CD4-positive, CD25-positive, alpha-beta regulatory T cell (primary cell): ENCODE measurements at places on chromosomes 4 and X. TPM values are rescaled to one million over a fixed set of nuclear protein-coding genes. Genes with fewer than 3 reads are reported as not detected.

GRCh38 chrX:65821721-65822496 is 154.5 kb downstream of the MSN start:
- DNase-seq: peak; percentile 29

Gene ADH7
- not detected for total RNA-seq

DNA sequence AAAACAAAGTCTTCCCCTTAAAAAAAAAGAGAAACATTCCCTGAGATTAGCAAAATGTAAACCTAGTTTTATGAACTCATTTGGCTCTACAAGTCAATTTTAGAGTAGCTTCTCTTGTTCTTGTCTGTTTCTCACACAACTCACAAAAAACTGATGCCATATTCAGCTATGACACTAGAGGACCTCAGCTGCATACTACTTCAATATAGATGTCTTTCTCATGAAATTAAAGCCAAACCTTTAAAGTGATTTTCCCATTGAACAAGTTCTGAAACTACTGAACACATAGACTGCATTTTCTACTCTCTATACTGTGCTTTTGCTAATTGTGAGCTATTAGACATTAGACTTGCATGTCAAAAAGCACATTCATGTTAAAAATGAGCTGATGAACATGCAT is 49.8 kb downstream of the TBCK start:
- DNase-seq: no peak

DNA sequence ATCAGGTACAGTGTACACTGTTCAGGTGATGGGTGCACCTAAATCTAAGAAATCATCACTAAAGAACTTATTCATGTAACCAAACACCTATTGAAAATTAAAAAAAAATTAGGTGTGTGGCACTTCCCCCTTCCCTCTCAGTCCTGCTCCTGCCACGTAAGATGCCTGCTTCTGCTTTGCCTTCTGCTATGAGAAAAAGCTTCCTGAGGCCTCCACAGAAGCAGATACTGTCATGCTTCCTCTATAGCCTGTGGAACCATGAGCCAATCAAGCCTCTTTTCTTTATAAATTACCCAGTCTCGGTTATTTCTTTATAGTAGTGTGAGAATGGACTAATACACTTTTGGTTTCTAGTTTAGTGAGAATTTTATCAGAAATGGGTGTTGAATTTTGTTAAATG is 459.8 kb upstream of the DIPK2B start:
- no peak for DNase-seq

Gene APELA
- total RNA-seq: not detected

- peak; percentile 61 for DNase-seq
Observed at GRCh38 chrX:48897157-48897624, 377 bp downstream of the TIMM17B start.

GRCh38 chr4:19135895-19136633 is 1114.5 kb upstream of the LCORL start:
- DNase-seq: no peak

DNA sequence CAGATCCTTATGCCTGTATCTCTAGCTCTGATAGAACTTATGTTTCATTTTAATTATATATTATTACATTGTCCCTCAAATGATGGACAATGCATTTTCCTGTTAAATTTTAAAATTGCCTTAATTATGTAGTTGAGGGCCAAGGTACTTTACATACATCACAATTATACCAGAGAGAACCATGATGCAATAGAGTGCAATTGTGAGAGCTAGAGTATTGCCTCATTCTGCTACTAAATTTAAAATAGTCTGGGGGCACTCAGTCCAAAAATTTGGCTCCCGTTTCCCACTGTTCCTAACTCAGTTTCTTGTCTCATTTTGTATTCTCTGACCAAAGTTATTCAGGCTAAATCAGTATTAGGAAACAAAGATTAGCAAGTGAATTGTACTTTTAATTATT is 378.5 kb upstream of the ZFP42 start:
- no peak for DNase-seq

DNA sequence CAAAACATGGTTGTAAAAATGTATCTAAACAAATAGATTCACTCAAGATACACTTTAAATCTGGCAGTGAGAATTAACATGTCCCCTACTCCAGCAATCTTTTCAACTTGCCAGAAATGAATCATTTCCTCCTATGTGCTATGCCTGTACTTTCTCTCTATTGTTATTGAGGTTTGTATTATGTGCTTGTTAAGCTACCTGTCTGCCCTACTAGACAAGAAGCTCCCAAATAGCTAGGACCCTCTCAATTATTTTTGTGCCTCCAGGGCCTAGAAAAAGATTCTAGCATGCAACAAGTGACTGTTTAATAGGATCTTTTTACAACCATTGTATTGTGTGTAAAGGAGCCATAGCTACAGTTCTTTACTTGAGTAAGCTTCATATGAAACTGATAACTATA is 3.5 kb upstream of the SAP30 start:
- no peak for DNase-seq

Gene SHROOM4
- total RNA-seq: 0.17 TPM

DNA sequence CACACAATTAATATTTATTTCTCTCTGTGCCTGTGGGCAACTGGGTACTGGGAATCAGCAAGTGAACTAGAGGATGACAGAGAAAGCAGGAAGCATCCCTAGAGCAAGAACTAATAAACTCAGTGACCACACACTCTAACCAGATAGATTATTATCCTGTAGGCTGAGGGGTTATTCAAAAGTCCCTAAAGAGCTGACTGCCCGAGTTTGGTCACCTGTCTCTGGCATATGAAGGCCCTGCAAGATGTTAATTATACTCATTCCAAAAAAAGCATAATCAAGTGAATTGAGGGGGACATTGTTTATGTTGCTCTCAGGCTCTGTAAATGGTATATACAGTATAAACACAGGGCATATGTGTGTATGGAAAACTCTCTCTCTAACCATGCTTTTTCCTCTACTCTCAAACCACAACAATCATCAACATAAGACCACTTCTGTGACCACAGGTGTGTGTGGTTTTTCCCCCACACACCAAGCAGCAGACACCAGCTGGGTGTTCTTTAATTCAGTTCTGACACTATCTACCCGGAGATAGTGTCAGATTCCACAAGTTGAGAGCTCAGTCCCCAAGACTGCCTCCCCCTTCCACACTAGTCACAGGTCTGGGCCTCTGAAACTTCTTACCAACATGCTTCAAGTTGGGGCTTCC is 6.2 kb upstream of the HPSE start:
- DNase-seq: no peak
